ENCODE measurements at places on chromosomes 2 and 18. TPM values are rescaled to one million over a fixed set of nuclear protein-coding genes. Genes with fewer than 3 reads are reported as not detected.

GNLY gene
- not detected for total RNA-seq

MSTN gene
- 0.24 TPM for total RNA-seq

NEU4 gene
- 0.37 TPM for total RNA-seq

MBD2 gene
- total RNA-seq = 106 TPM

COL3A1 gene
- total RNA-seq = not detected

UNC50 gene
- total RNA-seq = 33.0 TPM

AFG3L2 gene
- total RNA-seq = 59.2 TPM

LOXL3 gene
- total RNA-seq = 1.2 TPM

KIAA2012 gene
- 0.17 TPM for total RNA-seq

CDK5R2 gene
- 0.86 TPM for total RNA-seq

SERPINB13 gene
- total RNA-seq = not detected

Measured in Calu3 (cell line).